ENCODE measurements at places on chromosomes 11 and 22. TPM values are rescaled to one million over a fixed set of nuclear protein-coding genes. Genes with fewer than 3 reads are reported as not detected.
A peak's percentile ranks its signal among the peaks of the same experiment; 100 is the strongest.

The OR5J2 gene
- not detected for total RNA-seq

The INS gene
- total RNA-seq = not detected

The ADAMTS15 gene
- 8.5 TPM for total RNA-seq

The TPBGL gene
- total RNA-seq = 1.3 TPM

The OR51I1 gene
- total RNA-seq = not detected

The GSTT2 gene
- total RNA-seq = 0.41 TPM

The PPP6R2 gene
- 46.5 TPM for total RNA-seq

The CHKB gene
- total RNA-seq = 42.7 TPM

The PGA5 gene
- total RNA-seq = not detected

The UCP3 gene
- total RNA-seq = 0.10 TPM

The CDC42EP2 gene
- 48.0 TPM for total RNA-seq

The MPZL2 gene
- 31.9 TPM for total RNA-seq

The HORMAD2 gene
- not detected for total RNA-seq

The TRAF6 gene
- total RNA-seq = 16.2 TPM

The TEX12 gene
- total RNA-seq = 0.23 TPM

The RHOD gene
- total RNA-seq = 22.1 TPM

The SERPIND1 gene
- 1.4 TPM for total RNA-seq

The MMP8 gene
- total RNA-seq = not detected

DNA sequence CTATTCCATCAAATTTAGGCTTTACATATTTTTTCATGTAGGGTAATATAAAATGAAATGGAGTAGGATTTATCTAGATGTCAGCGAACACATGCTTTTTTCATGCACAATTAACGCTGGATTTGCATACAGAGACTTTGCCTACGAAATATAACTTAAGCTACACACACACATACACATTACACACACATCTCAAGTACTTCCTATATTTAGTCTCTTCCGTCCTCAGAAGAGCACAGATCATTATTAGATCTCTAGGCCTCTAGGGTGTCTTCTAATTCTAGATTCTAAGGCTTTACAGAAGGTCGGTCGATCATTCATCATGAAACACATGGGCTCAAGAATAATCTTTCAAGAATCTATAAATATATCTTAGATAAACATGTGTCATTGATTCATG is 3.8 kb upstream of the MS4A13 start:
- DNase-seq = no peak

DNA sequence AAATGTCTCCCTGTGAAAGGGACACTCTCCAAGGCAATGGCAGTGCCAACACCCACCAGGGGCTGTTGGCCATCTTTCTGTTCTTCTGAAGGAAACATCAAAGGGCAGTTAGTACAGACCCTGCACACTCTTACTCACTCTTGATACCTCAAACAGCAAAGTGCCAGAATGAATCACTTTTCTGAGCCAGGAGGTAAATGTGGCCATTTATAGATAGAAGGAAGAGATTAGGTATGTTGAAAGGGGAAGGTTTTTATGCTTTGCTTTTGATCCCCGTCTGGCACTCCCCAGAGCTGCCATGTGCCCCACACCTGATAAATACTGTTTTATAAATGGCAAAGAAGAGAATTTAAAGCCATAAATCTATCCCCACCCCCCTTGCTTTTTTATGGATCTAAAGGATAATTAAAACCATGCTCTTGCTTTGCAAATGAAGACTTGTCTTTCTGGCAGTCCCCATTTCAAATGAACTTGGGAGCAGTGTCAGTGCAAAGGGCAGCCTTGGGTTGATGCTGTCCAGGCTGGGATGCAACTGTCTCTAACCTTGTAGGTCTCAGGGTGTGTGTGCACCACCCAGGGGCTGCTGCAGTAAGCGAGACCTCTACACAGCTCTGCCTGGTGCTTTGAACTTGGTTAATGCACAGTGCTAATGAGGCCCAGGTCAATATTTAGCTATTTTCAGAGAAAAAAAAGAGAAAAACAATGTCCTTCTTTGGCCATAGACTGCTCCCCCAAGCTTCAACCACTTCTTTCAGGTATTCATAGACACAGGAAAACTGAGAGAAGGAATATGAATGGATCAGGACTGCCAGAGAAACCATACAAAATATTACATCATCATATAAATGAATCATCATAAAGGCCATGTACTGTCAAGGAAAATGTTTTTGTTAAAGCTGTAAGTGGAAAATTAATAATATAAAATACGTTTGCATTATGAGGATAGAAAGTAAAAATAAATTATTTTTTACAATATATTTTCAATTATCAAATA is 207.5 kb downstream of the ETS1 start:
- no peak for DNase-seq

- DNase-seq = peak; percentile 48
Observed at GRCh38 chr11:16226245-16226644, 130.1 kb downstream of the SOX6 start.

DNA sequence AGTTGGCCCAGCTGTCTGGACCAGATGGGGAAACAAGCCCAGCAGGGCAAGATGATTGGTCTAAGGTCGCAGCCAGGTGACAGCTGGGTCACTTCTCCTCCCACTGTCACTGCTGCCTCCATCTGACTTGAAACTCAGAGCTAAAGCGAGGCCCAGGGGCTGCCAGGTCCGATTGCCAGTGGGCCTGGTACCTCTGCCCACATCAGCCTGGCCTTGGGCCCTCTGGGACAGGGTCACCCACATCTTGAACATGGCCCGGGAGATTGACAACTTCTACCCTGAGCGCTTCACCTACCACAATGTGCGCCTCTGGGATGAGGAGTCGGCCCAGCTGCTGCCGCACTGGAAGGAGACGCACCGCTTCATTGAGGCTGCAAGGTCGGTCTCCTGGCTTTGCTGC is 5.8 kb downstream of the SSH3 start:
- no peak for DNase-seq

DNA sequence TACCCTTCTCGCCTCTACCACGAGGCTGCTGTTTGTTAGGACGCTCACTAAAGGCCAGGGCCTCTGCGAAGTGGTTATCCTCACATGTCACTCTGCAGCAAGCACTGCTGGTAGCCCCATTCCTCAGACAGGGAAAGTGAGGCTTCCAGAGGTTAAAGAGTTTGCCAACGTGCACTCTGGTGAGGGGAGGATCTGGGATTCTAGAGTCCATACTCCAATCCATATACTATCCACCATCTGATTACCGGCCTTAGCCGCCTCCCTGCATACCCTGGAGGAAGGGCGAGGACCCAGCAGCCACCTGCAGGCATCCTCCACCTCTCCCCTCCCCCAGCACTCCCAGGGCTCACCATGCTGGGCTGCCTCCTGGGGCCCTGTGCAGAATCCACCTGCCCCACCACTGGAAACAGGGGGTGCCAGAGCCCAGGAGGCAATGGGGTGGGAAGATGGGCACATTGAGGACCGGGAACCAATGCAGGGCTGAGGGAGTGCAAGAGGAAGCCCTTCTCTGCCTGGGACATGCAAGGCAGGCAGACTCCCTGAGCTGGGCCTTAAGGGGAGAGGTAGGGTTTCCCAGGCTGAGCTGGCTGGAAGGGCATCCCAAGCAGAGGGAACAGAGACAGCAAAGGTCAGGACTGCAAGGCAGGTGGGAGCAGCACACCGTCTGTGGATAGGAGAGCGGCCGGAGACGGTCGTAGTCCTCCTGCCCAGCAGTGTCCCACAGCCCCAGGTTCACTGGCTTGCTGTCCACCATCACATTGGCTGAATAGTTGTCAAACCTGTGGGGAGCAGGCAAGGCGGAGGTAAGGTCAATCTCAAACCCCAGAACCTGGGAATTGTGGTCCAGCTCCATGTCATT is 11.7 kb downstream of the RAC2 start:
- no peak for DNase-seq

DNA sequence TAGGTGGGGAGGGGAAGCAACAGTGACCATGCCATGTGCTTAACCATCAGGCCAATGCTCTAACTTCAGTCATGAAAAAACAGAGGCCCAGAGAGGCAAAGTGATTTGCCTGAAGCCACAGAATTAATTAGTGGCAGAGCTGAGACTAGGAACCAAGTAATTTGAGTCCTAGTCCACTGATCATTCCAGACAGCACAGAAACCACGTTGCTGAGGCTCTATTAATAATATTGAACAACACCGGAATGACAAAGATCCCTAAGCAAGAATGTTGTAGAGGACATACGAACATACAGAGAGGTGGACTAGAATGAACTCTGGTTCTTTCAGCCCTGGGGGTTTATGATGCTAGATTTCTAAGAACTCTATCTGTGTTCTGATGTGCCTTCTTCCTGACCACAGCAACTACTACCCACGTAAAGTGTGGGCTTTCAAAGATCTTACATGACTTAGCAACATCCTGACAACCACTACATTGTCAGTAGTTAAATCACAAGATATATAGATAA is 92.3 kb downstream of the GAB2 start:
- DNase-seq = no peak

GRCh38 chr11:65857500-65857852 is 504 bp downstream of the CFL1 start:
- no peak for DNase-seq

DNA sequence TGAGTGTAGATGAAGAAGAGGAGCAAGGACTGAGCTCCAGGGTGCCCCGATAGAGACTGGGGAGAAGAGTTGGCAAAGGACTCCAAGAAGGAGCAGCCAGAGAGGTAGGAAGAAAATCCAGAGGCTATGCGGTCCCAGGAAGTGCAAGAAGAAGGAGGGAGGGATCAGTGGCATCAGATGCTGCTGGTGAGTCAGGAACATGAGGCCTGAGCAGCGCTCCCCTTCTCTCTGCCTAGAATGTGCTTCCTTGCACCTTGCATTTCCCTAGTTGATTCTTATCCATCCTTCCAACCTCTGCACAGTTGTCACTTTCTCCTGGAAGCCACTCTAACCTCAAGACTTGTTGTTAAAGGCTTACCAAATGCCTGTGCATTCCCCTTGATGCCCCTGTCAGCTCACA is 21.3 kb downstream of the KCNC1 start:
- no peak for DNase-seq

DNA sequence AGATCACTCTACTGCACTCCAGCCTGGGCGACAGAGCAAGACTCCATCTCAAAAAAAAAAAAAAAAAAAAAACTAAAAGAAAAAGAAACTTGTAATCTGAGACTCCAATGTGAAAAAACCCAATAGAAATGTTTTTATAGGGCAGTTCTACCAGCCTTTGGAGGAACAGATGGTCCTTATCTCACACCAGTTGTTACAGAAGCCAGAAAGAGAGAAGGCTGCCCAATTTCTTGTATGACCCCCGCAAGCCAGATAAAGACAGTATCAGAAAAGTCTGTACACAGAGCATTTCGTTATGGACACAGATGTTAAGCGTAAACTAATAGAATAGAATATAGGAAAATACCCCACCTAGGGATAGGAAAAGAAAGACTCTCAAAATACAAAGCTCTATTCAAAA is 11.3 kb upstream of the TSGA10IP start:
- no peak for DNase-seq

- no peak for DNase-seq
Observed at GRCh38 chr11:121643479-121644186, 190.9 kb upstream of the SORL1-AS1 start.

DNA sequence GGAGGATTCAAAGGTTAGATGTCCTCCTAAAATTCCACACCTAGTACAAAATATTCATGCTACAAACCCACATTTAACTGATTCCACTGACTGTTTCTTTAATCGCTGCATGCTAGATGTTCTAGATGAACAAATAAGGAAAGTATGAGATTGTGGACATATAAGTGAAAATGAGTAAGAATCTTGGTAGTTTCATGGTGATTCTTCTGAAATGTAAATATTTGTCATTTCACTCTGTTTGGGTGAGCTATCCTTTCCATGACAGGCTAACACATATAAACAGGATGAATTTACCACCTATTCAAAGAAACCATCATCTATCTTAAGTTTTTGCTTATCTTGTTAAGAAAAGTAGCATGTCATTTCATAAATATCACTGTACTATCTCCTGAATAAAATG is 14.8 kb downstream of the OR5B3 start:
- DNase-seq = no peak

- DNase-seq = no peak
Observed at GRCh38 chr11:60840470-60841430, 1.2 kb upstream of the CCDC86 start.

- no peak for DNase-seq
Observed at GRCh38 chr11:2843551-2843950, 42.0 kb downstream of the CDKN1C start.

DNA sequence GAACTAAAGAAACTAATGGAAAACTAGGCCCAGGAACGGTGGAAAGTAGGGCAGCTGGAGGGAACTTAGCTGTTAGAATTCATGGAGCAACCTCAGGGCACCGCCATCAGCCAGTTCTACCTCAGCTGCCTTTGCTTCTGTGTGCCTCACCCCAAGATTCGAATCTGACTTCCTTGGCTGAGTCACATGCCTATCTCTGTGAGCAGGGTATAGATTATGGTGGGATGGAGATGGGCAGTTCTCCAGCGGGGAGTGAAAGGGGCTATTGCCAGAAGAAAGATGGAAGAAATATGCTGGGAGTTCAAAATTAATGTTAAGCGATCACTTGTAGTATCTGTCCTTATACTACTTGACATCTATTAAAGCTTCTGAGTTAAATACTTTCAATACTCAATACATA is 18.9 kb upstream of the VWA5A start:
- no peak for DNase-seq

DNA sequence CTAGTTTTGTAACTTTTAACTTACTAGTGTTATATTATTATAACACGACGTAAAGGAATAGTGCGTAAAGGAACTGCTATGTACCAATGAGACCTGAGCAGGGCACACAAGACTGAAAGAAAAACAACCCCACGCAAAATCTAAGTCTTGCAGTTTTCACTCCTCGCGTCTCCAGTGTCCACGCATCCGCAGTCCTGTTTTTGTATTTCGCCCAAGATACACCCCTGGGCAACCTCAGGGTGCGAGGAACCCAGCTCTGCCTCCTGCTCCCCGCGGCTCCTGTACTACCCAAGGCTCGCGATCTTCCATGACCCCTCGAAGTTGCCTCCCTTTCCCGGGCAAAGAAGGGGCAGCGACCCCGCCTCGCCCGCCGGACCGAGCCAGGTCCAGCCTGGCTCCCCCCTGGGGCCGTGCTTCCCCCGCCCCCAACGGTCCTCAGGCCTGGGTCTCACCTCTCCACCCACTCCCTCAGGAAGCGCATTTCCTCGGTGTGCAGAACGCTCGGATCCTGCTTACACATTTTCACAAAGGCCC is 393 bp downstream of the ST13 start:
- DNase-seq = no peak

DNA sequence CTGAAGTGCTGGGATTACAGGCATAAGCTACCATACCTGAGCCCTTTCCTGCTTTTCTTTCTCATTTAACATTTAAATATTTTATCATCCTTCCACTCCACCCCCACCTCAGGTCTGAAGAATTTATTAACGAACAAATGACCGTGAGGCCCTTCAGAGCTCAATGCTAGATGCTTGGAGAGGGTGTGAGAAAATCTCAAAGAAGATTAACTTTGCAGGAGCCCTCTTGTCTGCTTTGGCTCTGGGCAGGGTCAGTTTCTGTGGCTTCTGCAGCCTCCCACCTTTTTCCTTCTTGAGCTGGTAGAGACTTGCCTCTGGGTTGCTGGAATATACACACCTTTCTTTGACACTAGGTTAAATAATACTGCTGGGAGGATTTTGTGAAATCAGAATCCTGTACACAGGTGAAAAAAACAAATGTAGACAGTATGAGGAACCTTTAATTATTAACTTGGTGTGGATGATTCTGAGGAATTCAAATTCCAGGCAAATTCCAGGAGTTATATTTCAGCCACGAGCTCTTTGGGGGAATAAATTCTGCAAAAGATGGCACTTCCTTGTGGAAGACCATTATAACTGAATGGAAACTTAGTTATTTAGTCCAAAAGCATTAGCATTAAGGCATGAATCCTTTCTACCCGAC is 3.4 kb upstream of the ZBTB44 start:
- DNase-seq = no peak

GRCh38 chr11:12482839-12483238 is 105.5 kb downstream of the PARVA start:
- DNase-seq = no peak

GRCh38 chr11:57761301-57762234 is at the start of gene CTNND1:
CTNND1 (plus strand) TSS chr11:57761802; CDS start chr11:57791479, 29,677 bp downstream.
- DNase-seq = peak; percentile 97
